ENCODE measurements at places on chromosomes 6 and 20. TPM values are rescaled to one million over a fixed set of nuclear protein-coding genes. Genes with fewer than 3 reads are reported as not detected.

DNA sequence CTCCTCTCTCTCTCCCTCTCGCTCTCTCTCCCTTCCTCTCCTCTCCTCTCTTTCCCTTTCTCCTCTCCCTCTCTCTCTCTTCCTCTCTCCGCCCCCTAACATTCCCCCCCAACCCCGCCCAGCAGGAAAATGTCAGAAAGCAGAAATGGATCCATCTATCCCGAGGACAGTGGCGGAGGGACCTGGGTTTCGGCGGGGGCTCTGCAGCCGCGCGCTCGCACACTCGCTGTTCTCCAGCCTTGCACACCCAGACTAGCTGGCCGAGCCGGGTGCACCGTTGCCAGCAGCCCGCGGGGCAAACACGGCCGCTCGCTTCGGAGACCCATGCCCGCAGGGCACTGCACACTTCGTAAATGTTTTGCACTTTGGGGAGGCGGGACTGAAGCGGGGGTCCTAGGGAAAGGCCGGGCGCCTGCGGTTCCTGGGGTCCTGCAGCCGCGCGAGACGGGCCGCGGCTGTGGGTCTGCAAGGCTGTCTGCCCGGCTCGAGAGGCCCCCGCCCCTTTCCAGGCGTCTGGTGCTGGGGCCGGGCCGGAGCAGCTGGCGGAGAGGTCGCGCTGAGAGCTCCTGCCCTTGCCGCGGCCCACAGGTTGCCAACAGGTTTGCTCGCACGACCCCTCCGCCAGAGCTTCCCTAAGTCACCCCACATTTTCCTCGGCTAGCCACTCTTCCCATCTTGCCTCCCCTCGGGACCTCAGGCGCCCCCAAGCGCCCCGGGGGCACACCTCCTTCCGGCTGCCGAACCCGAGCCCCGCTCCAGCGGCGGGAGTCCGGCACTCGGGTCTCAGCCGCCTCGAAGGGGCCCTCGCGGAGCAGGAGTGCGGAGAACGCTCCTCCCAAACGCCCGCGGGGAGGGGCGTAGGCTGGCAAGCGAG lies 818 bp upstream of the MDGA1 start:
- DNase-seq, result no peak

The EYA4 gene
- 10.1 TPM for polyA plus RNA-seq

The RSPO3 gene
- 17.9 TPM for polyA plus RNA-seq

The DHX16 gene
- polyA plus RNA-seq, result 49.8 TPM

The MED20 gene
- polyA plus RNA-seq, result 40.2 TPM

The JAG1 gene
- 243 TPM for polyA plus RNA-seq

DNA sequence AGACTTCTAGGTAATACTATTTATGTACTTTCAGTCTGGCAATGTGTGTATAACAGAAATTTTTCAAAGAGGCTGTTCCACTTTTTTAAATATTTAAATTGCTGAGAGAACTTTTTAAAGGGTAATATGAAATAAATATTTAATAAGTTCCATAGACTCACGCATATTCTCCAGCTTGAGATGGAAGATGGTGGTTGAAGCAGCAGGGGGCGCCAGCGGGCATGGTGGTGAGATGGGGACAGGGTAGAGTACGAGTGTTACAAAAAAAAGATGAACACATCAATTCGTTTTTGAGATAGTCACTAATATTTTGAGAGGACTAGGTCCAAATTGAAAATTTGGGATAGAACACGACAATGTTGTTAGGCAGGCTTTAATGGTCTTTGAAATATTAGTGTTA lies 68.4 kb downstream of the RSPO3 start:
- DNase-seq, result no peak

DNA sequence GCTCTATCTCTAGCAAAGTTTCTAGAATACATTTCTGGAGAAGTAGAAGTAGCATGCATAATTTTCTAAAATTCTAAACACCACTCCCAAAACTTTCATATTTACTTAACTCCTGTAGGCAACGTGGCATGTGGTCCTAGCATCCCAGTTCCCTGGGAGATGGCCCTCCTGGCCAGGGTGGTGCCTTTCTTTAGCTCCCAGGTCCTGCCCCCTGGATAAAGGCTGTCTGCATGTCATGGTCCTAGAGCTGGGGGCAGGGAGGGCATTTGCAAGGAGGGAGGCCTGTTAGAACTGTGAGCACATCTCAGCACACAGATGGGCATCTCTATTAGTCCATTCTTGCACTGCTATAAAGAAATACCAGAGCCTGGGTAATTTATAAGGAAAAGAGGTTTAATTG lies 485.6 kb upstream of the SULF2 start:
- DNase-seq, result no peak

- DNase-seq, result no peak
Observed at GRCh38 chr6:139336488-139336887, 38.0 kb downstream of the CITED2 start.
